Suppressor macrophage treated with lipopolysaccharide for 1 hour (primary cell): ENCODE measurements at places on chromosomes 11 and 22.

DNA sequence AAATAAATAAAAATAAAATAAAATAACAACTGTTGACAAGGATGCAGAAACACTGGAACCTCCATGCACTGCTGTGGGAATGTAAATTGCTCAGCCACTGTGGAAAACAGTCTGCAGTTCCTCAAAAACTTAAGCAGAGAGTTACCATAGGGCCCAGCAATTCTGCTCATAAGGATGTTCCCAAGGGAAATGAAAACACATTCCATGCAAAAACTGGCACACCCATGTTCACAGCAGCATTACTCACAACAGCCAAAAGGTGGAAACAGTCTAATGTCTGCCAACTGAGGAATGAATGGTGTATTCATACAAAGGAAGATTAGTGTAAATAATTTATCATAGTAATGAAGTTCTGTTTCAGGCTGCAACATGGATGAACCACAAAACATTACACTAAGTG lies 3.2 kb upstream of the KRTAP5-10 start:
- no peak for DNase-seq

GRCh38 chr11:108551651-108552462 lies 41.7 kb downstream of the EXPH5 start:
- DNase-seq = no peak

- no peak for DNase-seq
Measured at GRCh38 chr22:31602259-31602952, 59.6 kb downstream of the PISD start.

- DNase-seq = no peak
Measured at GRCh38 chr11:61983419-61983818, 16.0 kb upstream of the FTH1 start.

GRCh38 chr11:119590651-119591351 lies 138.2 kb downstream of the NECTIN1 start:
- peak; percentile 19 for DNase-seq

DNA sequence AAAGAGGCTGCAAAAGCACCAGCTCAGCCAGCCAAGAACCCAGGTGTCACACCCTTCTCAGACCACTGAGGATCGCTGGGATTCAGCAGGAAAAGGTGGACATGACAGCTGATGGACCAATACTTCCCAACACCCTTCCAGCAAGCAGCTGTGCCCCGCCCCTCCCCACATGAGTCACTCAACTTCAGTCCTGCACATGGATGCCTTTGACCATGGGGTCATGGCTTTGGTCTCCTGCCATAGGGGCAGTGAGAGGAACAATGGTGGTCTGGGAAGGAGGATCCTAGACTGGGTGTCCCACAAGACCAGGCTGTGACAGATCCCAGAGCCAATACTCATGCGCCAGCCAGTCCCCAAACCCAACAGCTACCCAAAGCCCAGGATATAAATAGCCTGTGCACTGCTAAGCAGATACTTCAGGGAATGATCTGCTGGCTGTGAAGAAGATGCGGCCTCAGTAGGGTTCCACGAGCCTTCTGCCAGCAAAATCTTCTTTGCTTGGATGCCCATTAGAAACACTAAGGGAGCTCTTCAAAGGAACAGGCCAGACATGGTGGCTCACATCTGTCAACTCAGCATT lies 5.5 kb upstream of the RGL4 start:
- DNase-seq = no peak

- no peak for DNase-seq
Measured at GRCh38 chr22:40728731-40729189, 49.5 kb downstream of the MCHR1 start.

GRCh38 chr22:27609451-27609888 lies 192.1 kb downstream of the MN1 start:
- no peak for DNase-seq
